ENCODE measurements at places on chromosomes 6 and 20.

DNA sequence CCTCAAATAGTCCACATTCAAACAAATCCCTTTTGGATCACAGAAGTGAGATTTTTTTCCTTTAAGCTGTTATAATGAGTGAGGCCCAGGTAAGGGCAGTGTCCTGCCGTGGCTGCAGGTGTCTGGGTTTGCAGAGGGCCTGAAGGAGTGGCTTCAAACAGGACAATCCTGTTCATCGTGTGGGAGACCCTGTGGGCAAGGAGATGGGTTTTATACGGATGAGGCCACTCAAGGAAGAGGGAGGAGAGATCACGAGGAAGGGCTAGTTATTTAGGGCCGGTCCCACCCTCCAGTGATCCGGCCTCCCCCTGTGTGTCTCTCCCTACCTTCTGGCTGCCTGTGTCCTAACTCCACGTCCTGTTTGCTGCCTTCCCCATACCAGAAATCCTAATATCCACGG is 33.8 kb downstream of the PPP1R14C start:
- DNase-seq: no peak

DNA sequence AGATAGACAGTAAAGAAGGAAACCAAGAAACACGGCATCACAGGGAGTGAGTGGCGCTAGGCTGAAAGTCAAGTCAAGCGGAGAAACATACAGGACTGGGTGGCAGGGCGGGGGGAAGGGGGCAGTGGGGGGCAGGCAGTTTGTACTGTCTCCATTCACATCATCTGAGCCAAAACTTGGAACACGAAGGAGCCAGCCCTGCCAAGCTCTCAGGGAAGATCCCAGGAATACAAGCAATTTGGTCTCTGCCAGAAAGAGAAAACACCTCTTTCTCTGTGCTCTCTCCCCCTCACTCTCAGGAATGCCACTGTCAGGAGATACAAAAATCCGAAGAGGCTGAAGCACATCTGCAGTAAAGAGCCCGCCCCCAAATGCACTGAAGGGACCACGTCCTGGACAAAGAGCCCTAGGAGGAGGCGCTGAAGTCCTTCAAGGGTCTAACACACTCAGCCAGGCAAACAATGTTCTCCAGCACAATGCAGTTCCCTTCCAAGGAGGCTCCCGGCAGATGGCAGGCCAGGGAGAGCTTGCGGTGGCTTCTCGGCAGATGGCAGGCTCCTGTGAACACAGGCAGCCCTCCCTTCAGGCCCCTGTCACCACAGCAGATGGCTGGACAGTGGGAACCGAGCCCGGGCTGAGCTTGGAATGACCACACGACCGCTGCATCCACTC is 90.0 kb downstream of the ATP9A start:
- no peak for DNase-seq

GRCh38 chr20:62212299-62212698 is 7.8 kb downstream of the HRH3 start:
- DNase-seq: no peak

GRCh38 chr20:34904202-34904621 is 27.8 kb downstream of the ACSS2 start:
- DNase-seq: no peak

DNA sequence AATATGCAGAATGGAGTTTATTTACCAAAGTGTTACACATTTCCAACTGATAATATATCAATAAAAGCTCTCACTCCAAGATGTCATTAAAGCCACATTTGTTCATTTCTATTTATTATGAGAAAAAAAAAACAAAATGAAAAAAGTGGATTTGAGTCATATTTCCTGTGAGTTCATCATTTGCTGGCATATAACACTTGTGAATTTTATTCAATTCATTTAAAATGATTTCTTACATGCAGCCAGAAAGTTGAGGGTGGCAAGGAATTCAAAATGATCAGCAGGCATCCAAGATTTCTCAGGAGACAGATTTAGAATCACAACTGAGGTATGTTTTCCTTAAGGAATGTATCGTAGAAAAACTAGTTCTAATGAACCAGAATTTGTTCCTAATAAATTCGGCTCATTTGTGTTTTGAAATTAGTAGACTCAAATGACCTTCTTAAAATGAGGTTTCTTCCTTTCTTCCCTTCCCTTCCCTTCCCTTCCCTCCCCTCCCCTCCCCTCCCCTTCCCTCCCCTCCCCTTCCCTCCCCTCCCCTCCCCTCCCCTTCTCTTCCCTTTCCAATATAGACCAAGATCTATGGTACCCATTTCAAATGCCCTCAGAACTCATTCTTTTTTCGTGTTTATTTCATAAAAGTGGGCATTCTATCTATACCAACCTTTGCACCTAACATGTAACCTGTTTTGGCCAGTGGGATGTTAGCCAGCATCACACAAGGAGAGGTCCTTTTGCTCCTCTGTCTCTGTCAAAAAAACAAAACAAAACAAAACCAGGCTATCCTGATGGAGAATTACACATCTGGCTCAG is 357.9 kb upstream of the TSHZ2 start:
- DNase-seq: no peak

- no peak for DNase-seq
Observed at GRCh38 chr6:53691667-53692133, 26.1 kb upstream of the KLHL31 start.

DNA sequence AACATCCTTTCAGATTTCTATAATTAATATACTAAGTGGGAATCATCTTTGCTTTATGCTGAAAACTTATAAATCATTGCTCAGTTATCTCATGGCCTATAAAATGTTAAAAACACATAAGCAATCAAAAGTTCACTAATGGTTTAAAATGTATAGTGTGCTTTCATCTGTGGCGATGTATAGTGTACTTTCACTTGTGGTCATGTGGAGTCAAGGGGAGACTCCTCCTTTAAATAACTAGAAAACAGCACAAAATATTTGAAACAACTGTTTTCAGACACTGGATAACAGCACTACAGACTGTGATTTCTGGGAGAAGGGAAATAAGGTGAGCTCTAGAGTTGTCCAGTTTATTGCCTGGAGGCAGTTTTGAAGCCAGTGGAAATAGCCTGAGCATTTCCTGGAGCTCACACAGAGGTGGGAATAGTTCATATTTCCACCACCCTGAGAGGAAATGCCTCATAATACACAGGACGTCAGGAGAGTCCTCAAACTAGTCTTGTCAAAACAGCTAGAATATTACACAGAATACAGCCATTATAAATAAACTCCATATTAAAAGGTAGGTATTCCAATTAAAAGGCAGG is 89.4 kb downstream of the CEP162 start:
- DNase-seq: no peak

GRCh38 chr6:24016286-24016685 is 109.7 kb upstream of the NRSN1 start:
- DNase-seq: no peak

Data from CD4-positive, alpha-beta T cell treated with Interleukin-17A for 1 hour (primary cell).